Uterus (tissue), 4 donors: ENCODE measurements at places on chromosomes 7 and 10. TPM values are rescaled to one million over a fixed set of nuclear protein-coding genes. Genes with fewer than 3 reads are reported as not detected.

GRCh38 chr10:48461623-48462481, 143.0 kb downstream of the ARHGAP22 start:
- H3K27ac ChIP-seq: no peak overlapping the region
- DNase-seq: peak; percentile 12
- H3K27me3 ChIP-seq: no peaks in the 10 kb centered on the region
- no peaks in the 10 kb centered on the region for H3K36me3 ChIP-seq

DNA sequence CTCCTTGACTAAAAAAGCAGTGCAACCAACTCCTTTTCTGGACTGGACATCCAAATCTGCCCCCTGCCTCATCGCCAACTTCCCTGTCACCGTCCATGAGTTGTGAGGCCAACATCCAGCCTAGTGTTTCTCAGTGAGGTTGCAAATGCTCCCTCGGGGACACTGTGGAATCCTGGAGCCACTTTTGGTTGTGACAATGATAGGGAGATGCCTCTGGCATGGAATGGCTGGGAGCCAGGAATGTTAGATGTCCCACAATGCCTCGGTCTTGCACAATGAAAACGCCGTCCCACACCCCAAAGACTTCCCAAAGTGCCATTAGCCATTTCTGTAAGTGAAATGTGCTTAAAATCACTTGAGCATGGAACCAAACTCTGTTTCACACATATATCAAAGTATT, 105.2 kb downstream of the OSBPL3 start:
- DNase-seq: no peak
- H3K36me3 ChIP-seq: no peaks in the 10 kb centered on the region
- no peaks in the 10 kb centered on the region for H3K27me3 ChIP-seq
- H3K4me1 ChIP-seq: no peaks in the 10 kb centered on the region
- no peak overlapping the region for H3K4me3 ChIP-seq
- no peak overlapping the region for H3K27ac ChIP-seq

DNA sequence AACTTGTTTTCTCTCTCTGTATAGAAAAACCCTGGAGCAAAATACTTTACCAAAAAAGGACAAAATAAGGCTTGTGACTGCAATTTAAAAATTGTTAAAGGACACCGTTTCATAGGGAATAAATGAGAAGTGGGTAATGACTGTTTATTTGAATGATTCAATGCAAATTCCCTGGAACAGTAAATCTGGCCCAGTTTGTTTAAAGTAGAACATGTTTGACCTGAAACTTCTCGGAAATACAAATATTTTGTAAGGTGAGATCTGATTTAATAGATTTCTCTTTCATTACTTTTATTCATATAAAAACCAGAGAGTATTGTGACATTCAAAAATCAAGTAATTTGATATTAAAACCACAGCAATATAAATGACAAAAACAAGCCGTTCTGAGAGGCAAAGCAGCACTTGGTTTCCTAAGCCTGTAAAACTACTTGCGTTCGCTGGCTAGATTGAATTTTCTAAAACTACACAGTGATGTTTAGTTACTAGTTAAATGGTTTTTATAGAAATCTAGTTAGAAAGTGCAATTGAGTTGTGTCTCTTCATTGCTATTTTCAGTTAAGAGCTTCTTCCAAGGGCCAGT, 76.8 kb upstream of the PITRM1 start:
- H3K4me1 ChIP-seq: peaks cover 10% of the 10 kb centered on the region
- H3K27me3 ChIP-seq: no peaks in the 10 kb centered on the region
- peak overlapping the region; percentile 83 for H3K27ac ChIP-seq

Gene PNLIPRP2
- total RNA-seq: not detected

Gene PIK3AP1
- total RNA-seq: 1.7 TPM

GRCh38 chr7:113113912-113114311, 4.4 kb downstream of the SMIM30 start:
- H3K4me1 ChIP-seq: no peaks in the 10 kb centered on the region
- no peak overlapping the region for H3K4me3 ChIP-seq
- no peak for DNase-seq
- H3K27me3 ChIP-seq: no peaks in the 10 kb centered on the region

DNA sequence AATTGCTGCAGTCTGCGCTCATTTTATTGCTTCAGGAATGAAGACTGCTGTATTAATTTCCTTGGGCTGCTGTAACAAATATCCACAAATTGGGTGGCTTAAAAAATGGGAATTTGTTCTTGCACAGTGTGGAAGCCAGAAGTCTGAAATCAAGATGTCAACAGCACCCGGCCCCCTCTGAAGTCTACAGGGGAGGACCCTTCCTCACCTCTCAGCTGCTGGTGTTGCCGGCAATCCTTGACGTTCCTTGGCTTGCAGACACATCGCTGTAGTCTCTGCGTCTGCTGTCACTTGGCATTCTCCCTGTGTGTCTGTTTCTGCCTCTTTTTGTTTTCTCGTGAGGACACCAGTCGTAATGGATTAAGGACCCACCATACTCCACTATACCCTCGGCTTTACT, 166.2 kb downstream of the PTPN20 start:
- H3K4me1 ChIP-seq: no peaks in the 10 kb centered on the region
- H3K27ac ChIP-seq: no peak overlapping the region
- no peak for DNase-seq
- H3K4me3 ChIP-seq: no peak overlapping the region
- H3K27me3 ChIP-seq: no peaks in the 10 kb centered on the region
- H3K36me3 ChIP-seq: no peaks in the 10 kb centered on the region

- DNase-seq: peak; percentile 58
- H3K27me3 ChIP-seq: no peaks in the 10 kb centered on the region
- H3K4me3 ChIP-seq: peak overlapping the region; percentile 62
- H3K36me3 ChIP-seq: no peaks in the 10 kb centered on the region
- no peak overlapping the region for H3K27ac ChIP-seq
- H3K4me1 ChIP-seq: peaks cover 6% of the 10 kb centered on the region
Observed at GRCh38 chr10:126387041-126387921, 996 bp downstream of the ADAM12 start.

Gene INSYN2A
- total RNA-seq: not detected

DNA sequence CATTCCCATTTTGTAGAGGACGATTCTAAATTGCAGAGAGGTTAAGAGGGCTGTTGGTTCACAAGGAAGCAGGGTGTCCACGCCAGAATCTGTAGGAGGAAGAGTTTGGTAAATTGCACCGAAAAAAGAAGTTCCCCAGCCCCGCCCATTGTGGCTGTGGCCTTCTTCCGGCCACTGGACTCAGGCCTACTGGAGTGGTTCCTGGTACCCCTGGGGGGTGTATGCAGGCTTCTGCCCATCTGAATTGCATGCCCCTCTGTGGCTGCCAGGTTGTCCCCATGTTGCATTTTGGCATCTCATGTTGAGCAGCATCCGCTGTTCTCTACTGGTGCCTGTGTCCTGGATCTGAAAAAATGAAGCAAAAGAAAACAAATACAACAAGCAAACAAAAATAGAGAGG, 234.2 kb downstream of the WDR11 start:
- H3K36me3 ChIP-seq: no peaks in the 10 kb centered on the region
- H3K4me3 ChIP-seq: no peak overlapping the region
- no peaks in the 10 kb centered on the region for H3K4me1 ChIP-seq

GRCh38 chr10:102549549-102549948, 45.8 kb downstream of the SUFU start:
- no peak overlapping the region for H3K4me3 ChIP-seq
- DNase-seq: no peak
- H3K4me1 ChIP-seq: no peaks in the 10 kb centered on the region

Gene EPHB6
- 21.2 TPM for total RNA-seq

Gene DPP6
- 27.1 TPM for total RNA-seq

DNA sequence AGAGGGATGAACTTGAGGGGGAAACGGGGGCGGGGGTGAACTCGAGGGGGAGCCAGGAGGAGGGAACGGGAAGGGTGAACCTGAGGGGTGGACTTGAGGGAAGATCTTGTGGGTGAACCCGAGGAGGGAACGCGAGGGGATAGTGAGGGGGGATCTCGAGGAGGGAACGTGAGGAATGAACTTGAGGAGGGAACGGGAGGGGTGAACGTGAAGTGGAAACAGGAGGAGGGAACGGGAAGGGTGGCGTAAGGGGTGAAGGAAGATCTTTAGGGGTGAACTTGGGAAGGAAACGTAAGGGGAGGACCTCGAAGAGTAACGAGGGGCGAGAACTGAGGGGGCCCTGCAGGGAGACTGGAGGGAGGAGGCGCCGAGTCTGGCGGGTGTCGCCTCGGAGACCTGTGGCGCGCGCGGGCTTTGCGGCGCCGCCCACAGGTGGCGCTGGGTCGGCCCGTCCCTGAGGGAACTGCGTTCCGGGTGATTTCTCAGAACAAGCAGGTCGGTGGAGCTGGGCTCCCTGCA, 651 bp downstream of the MYO3A start:
- H3K27ac ChIP-seq: no peak overlapping the region
- peaks cover 17% of the 10 kb centered on the region for H3K27me3 ChIP-seq
- H3K36me3 ChIP-seq: no peaks in the 10 kb centered on the region
- no peak overlapping the region for H3K4me3 ChIP-seq
- no peaks in the 10 kb centered on the region for H3K4me1 ChIP-seq

Gene WIPF3
- total RNA-seq: 0.77 TPM

Gene CALML5
- not detected for total RNA-seq

GRCh38 chr10:92573091-92573797, 649 bp downstream of the IDE start:
- H3K27me3 ChIP-seq: no peaks in the 10 kb centered on the region
- H3K4me1 ChIP-seq: no peaks in the 10 kb centered on the region
- no peaks in the 10 kb centered on the region for H3K36me3 ChIP-seq
- peak overlapping the region; percentile 93 for H3K27ac ChIP-seq
- H3K4me3 ChIP-seq: peak overlapping the region; percentile 91

Gene CCM2
- total RNA-seq: 31.2 TPM

DNA sequence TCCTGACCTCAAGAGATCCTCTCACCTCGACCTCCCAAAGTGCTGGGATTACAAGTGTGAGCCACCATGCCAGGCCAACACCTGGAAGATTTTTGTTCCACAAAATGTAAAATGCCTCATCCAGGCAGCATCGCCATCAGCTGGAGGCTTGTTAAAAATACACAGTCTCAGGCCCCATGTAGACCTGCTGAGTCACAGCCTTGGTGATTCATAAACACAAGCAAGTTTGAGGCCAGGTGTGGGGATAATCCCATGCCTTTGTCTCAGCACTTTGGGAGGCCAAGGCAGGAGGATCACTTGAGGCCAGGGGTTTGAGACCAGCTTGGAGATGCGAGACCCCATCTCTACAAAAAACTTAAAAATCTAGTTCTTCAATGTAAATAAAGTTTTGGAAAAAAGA, 49.1 kb upstream of the FOXK1 start:
- no peaks in the 10 kb centered on the region for H3K36me3 ChIP-seq
- H3K27ac ChIP-seq: no peak overlapping the region
- H3K4me3 ChIP-seq: no peak overlapping the region

GRCh38 chr7:70588191-70588921, 543.6 kb upstream of the GALNT17 start:
- H3K36me3 ChIP-seq: no peaks in the 10 kb centered on the region
- H3K27ac ChIP-seq: no peak overlapping the region
- H3K27me3 ChIP-seq: no peaks in the 10 kb centered on the region
- no peak overlapping the region for H3K4me3 ChIP-seq
- no peaks in the 10 kb centered on the region for H3K4me1 ChIP-seq

- H3K27ac ChIP-seq: no peak overlapping the region
- H3K27me3 ChIP-seq: no peaks in the 10 kb centered on the region
- no peak for DNase-seq
- no peaks in the 10 kb centered on the region for H3K36me3 ChIP-seq
- H3K4me1 ChIP-seq: no peaks in the 10 kb centered on the region
Observed at GRCh38 chr10:108849688-108850087, 1073.6 kb downstream of the XPNPEP1 start.

GRCh38 chr7:34756025-34756437, 98.0 kb downstream of the NPSR1 start:
- no peaks in the 10 kb centered on the region for H3K4me1 ChIP-seq
- no peaks in the 10 kb centered on the region for H3K27me3 ChIP-seq
- no peak for DNase-seq
